ENCODE measurements at places on chromosomes 11 and 22.

- DNase-seq = no peak
Measured at GRCh38 chr11:119038884-119039283, 8.2 kb upstream of the SLC37A4 start.

GRCh38 chr22:46027211-46028105 lies 50.5 kb upstream of the WNT7B start:
- DNase-seq = no peak

GRCh38 chr11:118529584-118530175 lies 1.3 kb upstream of the TMEM25 start:
- no peak for DNase-seq

DNA sequence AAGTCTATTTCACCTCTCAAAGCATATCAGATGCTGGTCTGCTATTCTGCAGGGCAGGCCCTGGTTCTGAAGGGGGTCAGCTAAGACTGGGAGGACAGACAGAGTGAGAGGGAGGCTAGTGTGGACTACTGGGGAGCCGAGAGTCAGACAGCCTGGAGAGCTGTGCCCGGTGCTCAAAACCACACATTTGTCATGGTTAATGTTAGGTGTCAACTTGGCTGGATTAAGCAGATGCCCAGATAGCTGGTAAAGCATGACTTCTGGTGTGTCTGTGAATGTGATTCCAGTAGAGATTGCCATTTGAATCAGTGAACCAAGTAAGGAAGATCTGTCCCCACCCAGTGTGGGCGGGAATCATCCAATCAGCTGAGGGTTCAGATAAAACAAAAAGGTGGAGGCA lies 102.6 kb downstream of the SNX19 start:
- no peak for DNase-seq

DNA sequence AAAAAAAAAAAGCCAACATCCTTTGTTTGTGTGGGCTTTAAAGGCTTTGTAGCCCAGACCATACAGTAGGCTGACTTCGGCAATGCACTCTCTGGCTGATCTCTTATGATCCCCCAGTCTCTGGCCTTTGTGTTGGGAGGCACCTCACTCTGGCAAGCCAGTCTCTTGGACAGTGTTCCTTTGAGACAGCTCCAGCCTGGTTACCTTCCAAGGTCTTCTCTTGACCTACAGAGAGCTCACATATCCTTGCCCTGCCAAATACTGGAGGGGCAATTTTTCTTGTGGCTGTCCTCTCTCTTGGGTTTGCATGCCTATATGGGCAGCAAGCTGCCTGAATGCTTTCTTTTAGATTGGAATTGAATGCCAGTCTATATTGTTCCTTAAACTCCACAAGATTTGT lies 69.8 kb downstream of the SESN3 start:
- DNase-seq = no peak

Data from CD4-positive, alpha-beta T cell treated with Interleukin-1 beta for 1 hour (primary cell).